ENCODE measurements at places on chromosomes 11 and 22.
A peak's percentile ranks its signal among the peaks of the same experiment; 100 is the strongest.

GRCh38 chr11:10918698-10919097, 60.8 kb upstream of the ZBED5 start:
- DNase-seq = no peak

DNA sequence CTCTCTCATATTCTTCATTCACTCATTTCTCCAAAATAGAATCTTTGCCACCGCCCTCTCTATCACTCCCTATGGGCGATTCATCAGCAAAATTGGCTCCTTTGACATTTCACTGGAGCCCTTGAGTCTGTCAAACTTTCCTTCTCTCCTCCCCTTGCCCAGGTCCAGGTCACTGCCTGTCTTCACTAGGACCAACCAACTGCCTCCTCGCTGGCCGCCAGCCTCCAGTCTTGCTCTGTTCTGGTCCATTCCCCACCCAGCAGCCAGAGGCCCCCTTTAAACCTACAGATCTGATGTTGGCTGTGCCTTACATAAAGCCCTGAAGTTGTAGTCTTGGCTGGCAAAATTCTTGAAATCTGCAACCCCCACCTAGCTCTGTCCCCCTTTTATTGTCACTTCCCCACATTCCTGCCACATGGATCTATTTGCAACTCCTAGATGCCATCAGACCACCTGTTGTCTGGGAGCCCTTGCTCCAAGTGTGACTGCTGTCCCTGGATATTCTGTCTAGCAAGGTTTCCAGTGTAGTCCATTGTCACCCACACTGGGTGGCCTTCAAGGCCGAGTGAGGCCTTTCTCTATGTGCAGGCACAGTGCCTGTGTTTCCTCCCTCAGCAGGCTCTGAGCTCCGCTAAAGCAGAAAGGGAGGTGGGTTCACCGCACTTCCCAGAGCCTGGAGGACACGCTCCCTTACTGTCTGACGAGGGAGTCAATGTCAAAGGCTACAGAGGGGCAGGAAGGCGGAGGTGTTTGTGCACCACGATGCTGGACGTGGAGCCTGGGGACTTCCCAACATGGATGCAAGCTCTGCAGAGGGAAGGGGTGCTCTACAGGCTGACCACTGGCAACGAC, 25.5 kb downstream of the MYEOV start:
- DNase-seq = no peak

DNA sequence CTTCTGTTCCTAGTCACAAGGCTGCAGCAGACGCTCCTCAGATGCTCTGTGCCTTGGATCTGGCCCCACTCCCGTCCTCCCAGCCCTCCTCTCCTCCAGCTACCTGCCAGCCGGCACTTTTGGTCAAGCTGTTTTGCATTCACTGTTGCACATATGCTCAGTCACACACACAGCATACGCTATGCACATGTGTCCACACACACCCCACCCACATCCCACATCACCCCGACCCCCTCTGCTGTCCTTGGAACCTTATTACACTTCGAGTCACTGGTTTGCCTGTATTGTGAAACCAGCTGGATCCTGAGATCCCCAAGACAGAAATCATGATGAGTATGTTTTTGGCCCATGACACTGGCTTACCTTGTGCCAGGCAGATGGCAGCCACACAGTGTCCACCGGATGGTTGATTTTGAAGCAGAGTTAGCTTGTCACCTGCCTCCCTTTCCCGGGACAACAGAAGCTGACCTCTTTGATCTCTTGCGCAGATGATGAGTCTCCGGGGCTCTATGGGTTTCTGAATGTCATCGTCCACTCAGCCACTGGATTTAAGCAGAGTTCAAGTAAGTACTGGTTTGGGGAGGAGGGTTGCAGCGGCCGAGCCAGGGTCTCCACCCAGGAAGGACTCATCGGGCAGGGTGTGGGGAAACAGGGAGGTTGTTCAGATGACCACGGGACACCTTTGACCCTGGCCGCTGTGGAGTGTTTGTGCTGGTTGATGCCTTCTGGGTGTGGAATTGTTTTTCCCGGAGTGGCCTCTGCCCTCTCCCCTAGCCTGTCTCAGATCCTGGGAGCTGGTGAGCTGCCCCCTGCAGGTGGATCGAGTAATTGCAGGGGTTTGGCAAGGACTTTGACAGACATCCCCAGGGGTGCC, 109.8 kb downstream of the BCR start:
- DNase-seq = peak; percentile 74

DNA sequence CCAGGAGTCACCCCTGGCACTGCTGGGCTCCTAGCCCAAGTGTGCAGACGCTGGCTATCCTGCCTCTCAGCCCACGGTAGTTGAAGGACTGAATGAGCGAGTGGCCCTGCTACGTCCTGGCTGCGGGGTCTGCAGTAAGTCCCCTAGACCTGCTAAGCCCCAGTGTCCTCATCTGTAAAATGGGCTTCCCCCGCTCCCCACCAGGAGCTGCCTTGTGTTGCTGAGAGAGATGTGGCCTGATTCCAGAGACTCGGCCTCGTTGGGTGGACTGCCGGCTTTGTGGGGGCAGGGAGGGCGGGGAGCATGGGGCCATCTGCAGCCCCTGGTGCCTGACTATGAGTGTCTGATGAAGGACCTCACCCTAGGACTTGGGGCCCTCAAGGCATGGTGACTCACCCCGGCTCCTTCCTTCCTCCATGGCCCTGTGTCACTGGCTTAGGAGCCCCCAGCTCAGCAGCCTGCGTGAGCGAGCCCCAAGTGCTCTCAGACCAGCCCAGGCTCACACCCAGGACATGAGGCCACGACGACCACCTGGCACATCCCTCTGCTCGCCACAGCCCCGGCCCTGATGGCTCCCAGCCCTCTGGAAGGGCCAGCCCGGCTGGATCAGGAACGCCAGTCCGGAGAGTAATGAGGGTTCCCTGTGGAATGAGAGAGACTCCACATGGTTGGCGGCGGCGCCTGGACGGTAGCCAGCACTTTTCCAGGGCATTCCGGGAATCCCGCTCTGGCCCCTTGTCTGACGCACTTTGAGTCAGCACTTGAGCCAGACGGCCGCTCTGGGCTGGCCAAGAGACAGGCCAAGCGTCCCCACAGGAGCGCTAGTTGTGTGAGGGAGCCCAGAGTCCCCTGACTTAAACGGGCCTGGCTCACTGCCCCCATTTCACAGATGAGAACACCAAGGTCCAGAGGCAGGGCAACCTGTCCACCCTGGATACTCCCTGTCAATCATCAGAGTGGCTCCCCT, 50.5 kb upstream of the SHISAL1 start:
- no peak for DNase-seq

GRCh38 chr11:121123496-121124069, 22.5 kb downstream of the TECTA start:
- no peak for DNase-seq

- no peak for DNase-seq
Measured at GRCh38 chr11:73384872-73385689, 8.9 kb downstream of the RELT start.

GRCh38 chr11:116638463-116638862, 134.3 kb downstream of the BUD13 start:
- no peak for DNase-seq

DNA sequence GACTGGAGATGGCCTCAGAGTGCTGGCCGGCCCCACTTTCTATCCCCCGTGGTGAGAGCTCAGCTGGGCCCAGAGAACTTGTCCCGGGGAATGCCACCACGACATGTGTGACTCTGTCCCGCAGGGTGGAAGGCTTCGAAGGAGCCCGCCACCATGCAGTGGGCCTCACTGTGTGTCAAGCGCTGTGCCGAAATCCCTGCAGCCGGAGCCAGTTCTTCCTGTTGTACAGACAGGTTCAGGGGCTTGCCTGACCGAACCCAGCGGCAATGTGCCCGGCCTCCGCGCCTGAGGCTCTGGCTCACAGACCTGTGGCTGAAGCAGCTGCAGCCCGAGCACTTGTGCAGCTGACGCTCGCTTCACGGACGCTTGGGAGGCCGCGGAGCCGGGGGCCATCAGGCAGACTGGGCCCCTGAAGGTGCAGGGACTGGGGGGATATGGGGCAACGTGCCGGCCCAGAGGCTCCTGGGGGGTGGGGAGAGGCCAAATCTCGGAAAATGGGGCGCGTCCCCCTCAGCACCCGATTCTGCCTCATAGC, 650 bp downstream of the PPM1F start:
- no peak for DNase-seq

All from stimulated activated CD4-positive, alpha-beta T cell treated with anti-CD3 and anti-CD28 coated beads, Interleukin-2, amount 100 ng/mL, for 24 hours (primary cell).